ENCODE measurements at places on chromosomes 3 and 15.

DNA sequence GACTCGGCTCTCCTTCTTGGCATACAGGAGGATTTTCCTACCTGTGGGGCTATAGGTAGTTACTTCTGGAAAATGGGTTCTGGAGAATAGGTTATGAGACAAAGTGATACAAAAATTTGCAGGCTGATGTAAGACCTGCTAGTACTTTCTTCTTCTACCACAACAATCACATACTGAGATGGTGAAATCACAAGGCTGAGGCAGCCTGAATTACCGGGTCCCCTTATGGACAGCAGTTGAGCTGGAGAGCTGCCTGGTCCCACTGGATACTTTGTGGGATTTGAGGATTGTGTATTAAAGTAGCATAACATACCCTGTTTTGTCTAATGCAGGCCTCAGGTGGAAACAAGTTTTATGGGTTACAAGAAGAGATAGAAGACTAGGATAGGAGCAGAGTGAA, 86.5 kb upstream of the FAM98B start:
- peak; percentile 41 for DNase-seq

- DNase-seq = no peak
These were observed 13.2 kb downstream of the AAGAB start for GRCh38 chr15:67241132-67241855.

DNA sequence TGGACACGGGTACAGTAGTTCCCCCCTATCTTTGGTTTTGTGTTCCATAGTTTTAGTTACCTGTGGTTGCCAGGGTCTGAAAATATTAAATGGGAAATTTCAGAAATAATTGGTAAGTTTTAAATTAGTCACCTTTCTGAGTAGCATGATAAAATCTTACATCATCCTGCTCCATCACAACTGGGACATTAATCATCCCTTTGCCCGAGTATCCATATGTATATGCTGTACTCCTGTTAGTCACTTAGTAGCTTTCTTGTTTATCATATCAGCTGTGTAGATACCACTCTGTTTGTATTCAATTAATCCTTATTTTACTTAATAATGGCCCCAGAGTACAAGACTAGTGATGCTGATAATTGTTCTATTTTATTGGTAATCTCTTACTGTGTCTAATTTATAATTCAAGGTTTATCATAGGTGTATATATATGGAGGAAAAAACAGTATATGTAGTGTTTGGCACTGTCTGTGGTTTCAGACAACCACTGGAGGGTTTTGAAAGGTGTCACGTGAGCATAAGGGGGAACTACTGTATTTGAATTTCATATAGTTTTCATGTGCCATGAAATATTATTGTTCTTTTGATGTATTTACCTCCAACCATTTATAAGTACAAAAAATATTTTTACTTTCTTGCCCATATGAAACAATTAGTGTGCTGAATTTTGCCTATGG, 41.4 kb downstream of the CTDSPL2 start:
- DNase-seq = peak; percentile 18

- DNase-seq = no peak
These were observed 3.3 kb downstream of the GABRG3 start for GRCh38 chr15:26974120-26974780.

DNA sequence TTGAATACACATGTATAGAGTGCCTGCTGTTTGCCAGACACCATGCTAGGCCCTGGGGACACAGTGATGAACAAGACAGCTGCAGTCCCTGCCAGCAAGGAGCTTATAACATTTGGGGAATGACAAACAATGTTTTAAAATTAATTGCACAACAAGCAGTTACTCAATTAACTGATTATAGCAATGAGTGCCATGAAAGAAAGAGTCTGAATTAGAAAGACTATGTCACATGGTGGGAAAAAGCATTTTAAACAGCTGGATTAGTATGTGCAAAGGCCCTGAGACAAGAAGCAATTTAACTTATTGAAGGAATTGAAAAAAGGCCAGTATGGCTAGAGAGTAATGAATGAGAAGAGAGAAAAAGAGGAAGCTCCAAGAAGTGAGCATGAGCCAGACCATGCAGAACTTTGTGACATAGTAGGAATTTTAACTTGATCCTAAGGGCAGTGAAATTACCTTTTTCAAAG, 64.5 kb upstream of the PLXNA1 start:
- no peak for DNase-seq

DNA sequence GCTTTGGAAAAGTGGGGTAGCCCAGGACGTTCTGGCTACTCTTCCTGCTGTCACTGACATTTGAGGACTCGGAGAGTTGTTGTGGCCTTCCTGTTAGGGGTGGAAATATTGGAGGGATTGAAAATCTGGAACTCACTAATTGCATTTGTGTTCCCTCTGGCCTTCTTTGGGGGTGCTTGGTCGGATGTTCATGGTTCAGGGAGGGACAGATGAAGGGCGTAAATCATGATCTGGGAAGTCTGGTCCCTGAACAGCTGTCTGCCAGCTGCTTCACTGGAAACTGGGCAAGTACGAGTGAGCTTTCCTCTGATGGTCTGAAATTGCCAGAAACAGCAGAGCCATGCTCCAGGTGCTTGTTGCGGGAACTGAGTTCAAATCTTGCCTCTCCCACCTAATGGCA, 327.8 kb upstream of the C2CD4B start:
- DNase-seq = no peak

- no peak for DNase-seq
These were observed 2.3 kb downstream of the MELTF start for GRCh38 chr3:197027151-197027895.

DNA sequence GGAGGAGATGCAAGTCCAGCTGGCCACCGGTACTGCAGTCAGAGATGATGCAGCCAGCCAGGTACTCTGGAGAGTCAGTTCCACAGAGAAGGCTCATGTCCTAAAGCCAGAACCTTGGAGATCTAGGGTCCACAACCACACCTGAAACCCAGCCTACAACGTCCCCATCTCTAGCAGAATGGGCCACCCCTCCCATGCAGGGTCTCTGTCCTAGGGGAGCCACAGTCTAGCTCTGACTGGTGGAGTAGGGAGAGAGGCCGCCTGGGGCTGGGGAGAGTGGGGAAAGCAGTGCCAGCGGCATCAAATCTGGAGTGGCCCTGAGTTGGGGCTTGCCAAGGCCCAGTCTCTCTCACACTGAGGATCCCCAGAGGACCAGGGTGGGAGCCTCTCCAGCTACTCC, 43.5 kb downstream of the PTH1R start:
- DNase-seq = no peak

GRCh38 chr15:42621996-42622925, 46.9 kb downstream of the STARD9 start:
- DNase-seq = no peak

DNA sequence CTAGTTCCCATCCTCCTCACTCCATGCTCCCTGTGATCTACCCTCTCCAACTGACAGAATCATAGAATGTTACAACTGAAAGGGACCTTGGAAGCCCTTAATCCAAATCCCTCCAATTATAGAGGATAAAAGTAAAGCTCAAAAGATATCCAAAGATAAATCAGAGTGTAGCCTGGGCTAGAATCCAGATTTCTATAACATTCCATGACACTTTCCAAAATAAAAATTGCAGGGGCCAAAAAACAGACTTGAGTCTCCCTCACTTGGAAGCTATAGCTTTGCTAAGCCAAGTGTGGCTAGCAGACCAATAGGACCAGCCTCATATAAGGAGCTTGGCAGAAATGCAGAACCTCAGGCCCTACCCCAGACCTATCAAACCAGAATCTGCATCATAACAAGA, 148.1 kb downstream of the NTRK3 start:
- DNase-seq = no peak

DNA sequence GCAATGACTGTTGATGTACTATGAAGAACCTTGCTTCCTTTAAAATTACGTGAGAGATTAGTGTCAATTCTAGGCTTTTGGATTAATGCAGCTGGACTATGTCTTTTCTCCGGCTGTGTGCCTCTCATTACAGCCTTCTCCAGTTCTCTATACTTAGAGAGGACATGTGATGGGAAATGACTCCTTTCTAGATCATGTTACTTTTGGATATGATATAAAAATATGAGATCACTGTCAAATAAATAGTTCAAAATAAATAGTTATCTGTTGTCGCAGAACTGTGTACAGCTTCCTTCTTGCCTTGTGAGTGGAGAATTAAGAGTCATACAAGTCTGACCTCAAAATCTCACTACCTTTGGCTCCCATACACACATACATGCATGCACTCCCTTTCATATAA, 592.4 kb downstream of the DIPK2A start:
- no peak for DNase-seq

DNA sequence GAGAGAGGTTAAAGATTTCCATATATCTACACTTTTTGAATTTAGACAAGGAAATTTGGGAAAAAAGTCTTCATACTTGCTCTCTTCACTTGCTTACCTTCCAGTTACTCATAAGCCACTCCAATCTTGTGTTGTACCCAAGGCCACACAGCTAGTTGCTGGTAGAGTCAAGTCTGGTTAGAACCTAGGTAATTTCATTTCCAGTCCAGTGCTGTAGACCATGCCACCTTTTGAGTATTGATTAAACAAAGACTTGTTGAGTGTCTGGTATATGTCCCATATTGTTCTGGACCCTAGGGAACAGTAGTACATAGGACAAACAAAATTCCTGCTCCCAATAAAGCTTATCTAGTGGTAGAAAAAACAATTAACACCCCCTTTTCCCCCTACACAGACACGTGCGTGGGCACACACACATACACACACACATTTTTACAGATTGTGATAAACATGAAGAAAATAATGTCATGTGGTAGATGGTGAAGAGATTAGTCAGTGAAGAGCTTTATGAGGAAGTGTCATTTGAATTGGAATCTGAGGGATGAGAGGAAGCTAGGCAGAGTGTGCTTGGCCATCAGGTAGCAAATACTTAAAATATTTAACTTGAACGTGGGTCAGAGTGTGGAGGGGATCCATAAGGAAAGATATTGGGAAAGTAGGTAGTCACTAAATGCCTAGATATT, 2.1 kb downstream of the CMC1 start:
- DNase-seq = no peak

GRCh38 chr15:96333131-96334016, 2.9 kb downstream of the NR2F2 start:
- no peak for DNase-seq

DNA sequence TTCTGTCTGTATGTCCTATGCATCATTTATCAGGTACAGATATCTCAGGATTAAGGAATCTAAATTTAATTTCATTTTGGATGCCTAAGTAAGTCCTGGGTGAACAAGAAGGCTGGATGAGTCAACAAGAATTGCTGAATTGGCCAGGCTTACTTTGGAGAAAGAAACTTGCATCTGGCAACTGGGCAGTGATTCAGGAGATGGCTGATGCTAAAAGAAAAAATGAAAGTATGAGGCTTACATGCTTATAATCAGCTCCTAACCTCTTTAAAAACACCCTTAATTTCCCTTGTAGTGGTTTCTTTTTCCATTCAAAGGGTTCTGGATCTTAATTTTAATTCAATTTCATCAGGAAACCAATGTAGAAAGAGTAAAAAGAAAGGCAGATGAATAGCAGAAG, 228.8 kb upstream of the PEX5L start:
- DNase-seq = peak; percentile 46

- DNase-seq = no peak
These were observed 419.3 kb downstream of the TUSC7 start for GRCh38 chr3:117128872-117129271.

Measured in AG09309 (cell line).